B cell (primary cell): ENCODE measurements at places on chromosomes 2 and 18. TPM values are rescaled to one million over a fixed set of nuclear protein-coding genes. Genes with fewer than 3 reads are reported as not detected.
A peak's percentile ranks its signal among the peaks of the same experiment; 100 is the strongest.

GRCh38 chr2:133143645-133144044 lies 424.6 kb downstream of the NCKAP5 start:
- H3K27ac ChIP-seq, result no peak overlapping the region
- no peak overlapping the region for H3K4me3 ChIP-seq
- H3K36me3 ChIP-seq, result no peaks in the 10 kb centered on the region

- H3K4me1 ChIP-seq, result no peaks in the 10 kb centered on the region
- no peaks in the 10 kb centered on the region for H3K36me3 ChIP-seq
- H3K27me3 ChIP-seq, result no peaks in the 10 kb centered on the region
- no peak overlapping the region for H3K27ac ChIP-seq
Observed at GRCh38 chr2:174240097-174240496, 8.2 kb downstream of the OLA1 start.

- H3K36me3 ChIP-seq, result no peaks in the 10 kb centered on the region
- no peaks in the 10 kb centered on the region for H3K27me3 ChIP-seq
- H3K4me1 ChIP-seq, result peaks cover 5% of the 10 kb centered on the region
- H3K4me3 ChIP-seq, result no peak overlapping the region
Observed at GRCh38 chr2:181243319-181243718, 213.9 kb upstream of the ITGA4 start.

GRCh38 chr2:138373993-138374408 lies 127.6 kb upstream of the SPOPL start:
- H3K27me3 ChIP-seq, result no peaks in the 10 kb centered on the region
- no peaks in the 10 kb centered on the region for H3K4me1 ChIP-seq
- H3K36me3 ChIP-seq, result no peaks in the 10 kb centered on the region

- H3K27ac ChIP-seq, result no peak overlapping the region
- H3K36me3 ChIP-seq, result no peaks in the 10 kb centered on the region
- no peaks in the 10 kb centered on the region for H3K27me3 ChIP-seq
- H3K4me1 ChIP-seq, result no peaks in the 10 kb centered on the region
Observed at GRCh38 chr18:22132763-22133162, 36.6 kb upstream of the GATA6 start.

DNA sequence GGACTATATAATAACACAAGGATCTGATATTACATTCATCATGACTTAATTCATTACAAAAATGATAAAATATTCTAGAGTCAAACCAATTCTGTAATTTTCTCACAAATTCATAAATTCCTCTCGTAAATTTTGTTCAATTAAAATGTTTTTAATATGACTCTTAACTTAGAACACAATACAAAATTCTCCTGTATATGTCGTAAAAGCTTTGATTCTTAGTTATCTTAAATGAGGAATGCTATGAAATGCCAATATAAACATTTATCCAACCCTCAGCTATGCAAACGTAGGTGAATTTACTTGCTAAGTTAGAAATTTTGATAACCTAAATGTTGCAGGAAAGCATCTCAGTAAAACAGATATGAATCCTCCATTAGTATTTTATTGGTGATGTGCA lies 28.9 kb downstream of the ARHGAP15 start:
- H3K4me1 ChIP-seq, result peaks cover 62% of the 10 kb centered on the region
- H3K27me3 ChIP-seq, result no peaks in the 10 kb centered on the region
- DNase-seq, result no peak

TFPI gene
- total RNA-seq, result not detected in 2 replicates

DNA sequence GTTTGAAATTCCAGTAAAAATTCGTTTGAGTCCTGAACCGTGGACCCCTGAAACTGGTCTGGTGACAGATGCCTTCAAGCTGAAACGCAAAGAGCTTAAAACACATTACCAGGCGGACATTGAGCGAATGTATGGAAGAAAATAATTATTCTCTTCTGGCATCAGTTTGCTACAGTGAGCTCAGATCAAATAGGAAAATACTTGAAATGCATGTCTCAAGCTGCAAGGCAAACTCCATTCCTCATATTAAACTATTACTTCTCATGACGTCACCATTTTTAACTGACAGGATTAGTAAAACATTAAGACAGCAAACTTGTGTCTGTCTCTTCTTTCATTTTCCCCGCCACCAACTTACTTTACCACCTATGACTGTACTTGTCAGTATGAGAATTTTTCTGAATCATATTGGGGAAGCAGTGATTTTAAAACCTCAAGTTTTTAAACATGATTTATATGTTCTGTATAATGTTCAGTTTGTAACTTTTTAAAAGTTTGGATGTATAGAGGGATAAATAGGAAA lies 80.7 kb downstream of the ACSL3 start:
- peaks cover 18% of the 10 kb centered on the region for H3K36me3 ChIP-seq
- no peaks in the 10 kb centered on the region for H3K27me3 ChIP-seq
- no peak overlapping the region for H3K27ac ChIP-seq
- H3K4me3 ChIP-seq, result no peak overlapping the region

- DNase-seq, result no peak
- peaks cover 15% of the 10 kb centered on the region for H3K4me1 ChIP-seq
- H3K27ac ChIP-seq, result no peak overlapping the region
Observed at GRCh38 chr2:29917781-29918180, 3.6 kb downstream of the ALK start.

MYL1 gene
- not detected in 2 replicates for total RNA-seq

IL37 gene
- total RNA-seq, result 0.79 TPM in 1 of 2 replicates, not detected in the other

GRCh38 chr2:227805578-227805977 lies 8.1 kb upstream of the CCL20 start:
- peak; percentile 55 for DNase-seq
- peak overlapping the region; percentile 32 for H3K4me3 ChIP-seq
- H3K36me3 ChIP-seq, result no peaks in the 10 kb centered on the region
- H3K27me3 ChIP-seq, result no peaks in the 10 kb centered on the region
- peaks cover 6% of the 10 kb centered on the region for H3K4me1 ChIP-seq

DNA sequence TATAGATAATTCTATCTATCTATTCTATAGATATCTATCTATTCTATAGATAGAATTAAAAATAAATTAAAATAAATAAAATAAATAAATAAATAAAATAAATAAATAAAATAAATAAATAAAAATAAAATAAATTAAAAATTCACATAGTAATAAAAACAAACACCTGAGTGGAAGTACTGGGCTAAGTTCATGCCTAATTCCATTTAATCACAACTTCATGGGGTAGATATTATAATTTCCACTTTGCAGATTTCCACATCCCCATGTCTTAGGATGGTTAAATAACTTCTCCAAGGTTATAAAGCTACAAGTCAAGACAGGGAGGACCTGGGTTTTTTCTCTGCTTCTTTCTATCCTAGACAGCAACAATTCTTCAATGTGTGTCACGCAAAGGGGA lies 261.4 kb upstream of the MEX3C start:
- no peak overlapping the region for H3K27ac ChIP-seq
- no peak for DNase-seq
- H3K36me3 ChIP-seq, result no peaks in the 10 kb centered on the region
- H3K27me3 ChIP-seq, result no peaks in the 10 kb centered on the region
- H3K4me3 ChIP-seq, result no peak overlapping the region

GAL3ST2 gene
- total RNA-seq, result 0.51 TPM in 1 of 2 replicates, not detected in the other

DNA sequence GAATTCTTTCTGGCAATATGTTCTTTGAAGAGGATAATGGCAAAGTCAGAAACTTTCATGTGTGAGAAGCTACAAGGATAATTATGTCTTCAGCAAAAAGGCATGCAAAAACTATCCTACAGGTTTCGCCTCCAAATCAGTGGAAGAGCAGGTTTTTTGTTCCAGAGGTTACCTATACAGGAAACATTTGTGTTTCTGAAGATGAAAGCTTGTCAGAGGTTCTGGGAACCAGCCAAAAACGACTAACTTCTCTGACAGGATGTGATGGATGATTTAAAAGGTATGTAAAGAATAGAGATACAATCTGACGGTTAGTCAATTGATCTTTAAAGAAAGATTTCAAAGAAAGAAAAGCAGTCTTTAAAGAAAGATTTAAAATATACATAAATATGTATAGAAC lies 37.6 kb downstream of the RND3 start:
- DNase-seq, result no peak
- H3K27ac ChIP-seq, result no peak overlapping the region
- no peaks in the 10 kb centered on the region for H3K27me3 ChIP-seq
- no peak overlapping the region for H3K4me3 ChIP-seq
- H3K36me3 ChIP-seq, result no peaks in the 10 kb centered on the region

- peak overlapping the region; percentile 98 for H3K4me3 ChIP-seq
- H3K36me3 ChIP-seq, result peaks cover 20% of the 10 kb centered on the region
- peak overlapping the region; percentile 94 for H3K27ac ChIP-seq
- H3K27me3 ChIP-seq, result no peaks in the 10 kb centered on the region
Observed at GRCh38 chr2:173963323-173963816, 1.8 kb downstream of the SP3 start.

DNA sequence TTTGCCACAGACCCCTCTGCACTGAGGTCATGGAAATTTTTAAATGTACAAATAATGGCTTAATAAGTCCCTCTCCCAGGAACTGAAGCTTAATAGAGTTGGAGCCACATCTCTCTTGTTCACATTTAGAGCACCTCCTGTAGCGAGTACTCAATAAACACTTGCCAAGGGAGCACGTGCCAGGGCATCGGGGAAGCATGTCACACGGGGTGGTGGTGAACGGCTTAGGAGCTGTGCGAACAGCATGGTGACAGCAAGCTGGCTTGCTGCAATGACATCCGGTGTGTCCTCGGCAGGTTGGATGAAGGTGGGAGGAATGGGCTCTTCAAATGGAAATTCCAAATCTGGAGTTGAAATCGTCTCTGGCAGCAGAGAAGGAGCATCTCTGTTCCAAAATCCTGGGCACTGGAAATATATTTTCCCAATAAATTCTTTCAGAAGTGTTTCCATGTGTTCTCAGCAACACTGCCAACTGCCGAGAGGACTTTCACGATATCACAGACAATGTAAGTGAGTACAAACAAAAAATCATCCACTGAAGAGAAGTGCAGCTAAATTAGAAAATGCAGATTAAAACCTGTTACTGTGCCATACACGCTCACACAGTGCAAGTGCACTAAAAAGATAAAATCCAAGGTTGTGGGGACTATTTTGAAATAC lies 74.1 kb downstream of the GALR1 start:
- peaks cover 2% of the 10 kb centered on the region for H3K27me3 ChIP-seq
- H3K36me3 ChIP-seq, result no peaks in the 10 kb centered on the region
- DNase-seq, result no peak
- H3K4me3 ChIP-seq, result no peak overlapping the region
- no peak overlapping the region for H3K27ac ChIP-seq
- H3K4me1 ChIP-seq, result no peaks in the 10 kb centered on the region

DNA sequence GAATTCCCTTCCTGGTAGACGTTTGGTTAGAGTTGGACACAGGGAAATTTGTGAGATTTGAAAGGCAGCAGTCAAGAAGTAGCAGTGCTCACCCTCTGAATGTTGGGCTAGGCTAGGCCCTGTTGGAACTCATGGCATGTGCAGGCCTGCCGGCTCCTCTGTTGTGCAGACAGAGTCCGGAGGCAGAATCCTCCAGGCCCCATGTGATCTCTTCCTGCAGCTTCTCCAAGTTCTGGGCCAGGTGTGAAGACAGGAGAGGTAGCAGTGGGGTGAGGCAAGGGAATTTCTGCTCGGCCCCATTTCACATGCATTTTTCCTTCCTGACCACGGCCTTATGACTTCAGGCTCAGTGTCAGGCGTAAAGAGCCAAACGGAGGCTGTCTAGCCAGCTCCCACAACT lies 36.9 kb upstream of the RAB31 start:
- no peaks in the 10 kb centered on the region for H3K36me3 ChIP-seq
- H3K27ac ChIP-seq, result no peak overlapping the region
- no peak for DNase-seq

GRCh38 chr2:236242057-236242495 lies 22.1 kb downstream of the ASB18 start:
- H3K4me3 ChIP-seq, result no peak overlapping the region
- H3K4me1 ChIP-seq, result no peaks in the 10 kb centered on the region
- no peaks in the 10 kb centered on the region for H3K36me3 ChIP-seq
- H3K27me3 ChIP-seq, result no peaks in the 10 kb centered on the region

PKDCC gene
- 0.20 TPM in 1 of 2 replicates, not detected in the other for total RNA-seq

DNA sequence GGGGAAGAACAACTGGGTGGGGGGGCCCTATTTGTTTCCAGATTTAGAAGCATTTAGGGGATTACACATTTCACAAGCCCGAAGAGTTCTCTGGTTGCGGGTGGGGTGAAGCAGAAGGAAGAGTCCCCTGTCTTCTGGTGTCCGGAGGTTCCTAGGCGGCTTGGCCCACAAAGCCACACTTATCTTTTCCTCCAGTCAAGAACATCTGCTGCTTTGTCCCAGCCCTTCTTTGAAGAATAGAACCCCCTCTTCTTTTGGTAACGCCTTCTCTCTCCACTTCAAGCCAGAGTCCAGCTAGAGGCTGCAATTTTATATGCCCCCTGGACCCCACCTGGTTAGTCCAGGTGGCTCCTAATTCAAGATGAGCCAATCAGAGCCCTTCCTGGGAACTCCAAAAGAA lies 15.8 kb downstream of the BOLA3 start:
- peaks cover 12% of the 10 kb centered on the region for H3K27me3 ChIP-seq
- no peak overlapping the region for H3K27ac ChIP-seq
- no peaks in the 10 kb centered on the region for H3K4me1 ChIP-seq
- H3K36me3 ChIP-seq, result peaks cover 9% of the 10 kb centered on the region

CHPF gene
- total RNA-seq, result 1.2 and 1.3 TPM in 2 replicates

GRCh38 chr18:36595818-36596215 lies 233.0 kb downstream of the TPGS2 start:
- H3K4me1 ChIP-seq, result no peaks in the 10 kb centered on the region
- H3K4me3 ChIP-seq, result no peak overlapping the region
- H3K27ac ChIP-seq, result no peak overlapping the region
- no peaks in the 10 kb centered on the region for H3K27me3 ChIP-seq
- DNase-seq, result no peak

GRCh38 chr2:160516547-160517365 lies 23.1 kb upstream of the RBMS1 start:
- no peak overlapping the region for H3K27ac ChIP-seq
- H3K27me3 ChIP-seq, result no peaks in the 10 kb centered on the region
- H3K4me3 ChIP-seq, result no peak overlapping the region
- no peak for DNase-seq
- no peaks in the 10 kb centered on the region for H3K36me3 ChIP-seq
- no peaks in the 10 kb centered on the region for H3K4me1 ChIP-seq

CRYGA gene
- total RNA-seq, result not detected in 2 replicates

FZD7 gene
- total RNA-seq, result 2.1 TPM in 2 replicates

- H3K27ac ChIP-seq, result no peak overlapping the region
- no peaks in the 10 kb centered on the region for H3K27me3 ChIP-seq
- H3K4me3 ChIP-seq, result no peak overlapping the region
- no peaks in the 10 kb centered on the region for H3K36me3 ChIP-seq
- DNase-seq, result no peak
Observed at GRCh38 chr2:43699761-43700160, 23.5 kb upstream of the C1GALT1C1L start.

- no peak overlapping the region for H3K27ac ChIP-seq
- H3K27me3 ChIP-seq, result peaks cover 10% of the 10 kb centered on the region
- no peaks in the 10 kb centered on the region for H3K4me1 ChIP-seq
Observed at GRCh38 chr2:27527182-27527581, 30.5 kb downstream of the GCKR start.

DNA sequence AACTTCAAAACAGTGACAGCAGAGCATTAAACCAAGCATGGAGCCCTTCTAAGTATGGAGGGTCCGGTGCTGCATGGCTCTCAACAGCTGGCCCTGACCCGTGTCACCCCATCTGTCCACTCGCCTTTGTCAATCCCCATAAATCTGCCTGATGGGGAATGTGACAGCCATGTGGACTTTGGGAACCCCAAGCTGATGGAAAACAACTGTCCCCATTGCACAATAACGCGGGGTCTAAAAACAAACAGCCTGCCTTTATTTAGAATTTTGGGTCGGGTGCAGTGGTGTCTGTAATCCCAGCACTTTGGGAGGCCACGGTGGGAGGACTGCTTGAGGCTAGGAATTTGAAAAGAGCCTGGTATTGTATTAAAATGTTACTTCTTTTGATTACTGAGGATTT lies 17.1 kb upstream of the THADA start:
- no peak overlapping the region for H3K27ac ChIP-seq
- no peaks in the 10 kb centered on the region for H3K27me3 ChIP-seq
- H3K4me1 ChIP-seq, result no peaks in the 10 kb centered on the region

GRCh38 chr2:77191665-77192064 lies 330.5 kb downstream of the LRRTM4 start:
- no peaks in the 10 kb centered on the region for H3K36me3 ChIP-seq
- no peak for DNase-seq
- no peaks in the 10 kb centered on the region for H3K4me1 ChIP-seq
- no peaks in the 10 kb centered on the region for H3K27me3 ChIP-seq
- no peak overlapping the region for H3K27ac ChIP-seq
